Activated T-helper 1 cell treated with anti-CD3 and anti-CD28 coated beads, Interleukin-12 subunit alpha, Interleukin-12 subunit beta, Interleukin-2, Interleukin-4 antibody, amounts not matched to agents 30 ng/mL and 10 ng/mL and 1 ng/mL, durations not matched to agents 14 hours and 24 hours and 36 hours (primary cell): ENCODE measurements at places on chromosomes 1 and 21. TPM values are rescaled to one million over a fixed set of nuclear protein-coding genes. Genes with fewer than 3 reads are reported as not detected.

The KCNK1 gene
- total RNA-seq, result 1.8 and 2.1 TPM in 2 replicates

The WNT4 gene
- not detected in 2 replicates for total RNA-seq

The FCRL4 gene
- total RNA-seq, result not detected in 2 replicates

The GPR61 gene
- total RNA-seq, result not detected in 2 replicates

The RHOU gene
- total RNA-seq, result 0.49 and 0.69 TPM in 2 replicates

GRCh38 chr1:173193639-173194038, 13.5 kb downstream of the TNFSF4 start:
- DNase-seq, result no peak

- DNase-seq, result no peak
Observed at GRCh38 chr1:13763222-13763621, 63.2 kb downstream of the PRDM2 start.

GRCh38 chr1:187053876-187054275, 225.1 kb downstream of the PLA2G4A start:
- no peak for DNase-seq

DNA sequence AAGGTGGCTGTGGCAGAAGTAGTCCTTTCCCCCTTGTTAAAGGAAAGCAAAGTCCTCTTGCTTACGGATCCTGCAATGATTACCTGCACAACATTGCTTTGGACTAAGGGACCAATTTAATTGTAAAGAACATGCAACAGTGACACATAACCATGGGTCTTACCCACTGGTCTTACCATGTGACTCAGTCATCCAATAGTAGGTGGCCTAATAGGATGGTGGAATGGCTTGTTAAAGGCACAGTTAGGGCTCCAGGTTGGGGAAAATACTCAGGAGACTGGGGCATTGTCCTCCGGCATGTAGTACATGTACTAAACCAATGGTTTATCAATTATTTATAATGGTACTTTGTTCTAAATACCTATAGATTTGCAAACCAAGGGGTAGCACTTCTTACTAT, 2.1 kb upstream of the YIPF1 start:
- DNase-seq, result no peak

The FABP3 gene
- total RNA-seq, result not detected in 2 replicates

The AK5 gene
- total RNA-seq, result 0.39 TPM in 1 of 2 replicates, not detected in the other

- no peak for DNase-seq
Observed at GRCh38 chr1:229058111-229058561, 212.8 kb upstream of the RAB4A start.

The IGSF8 gene
- 25.5 and 26.3 TPM in 2 replicates for total RNA-seq

GRCh38 chr1:222730866-222731265, 6.1 kb upstream of the FAM177B start:
- no peak for DNase-seq

DNA sequence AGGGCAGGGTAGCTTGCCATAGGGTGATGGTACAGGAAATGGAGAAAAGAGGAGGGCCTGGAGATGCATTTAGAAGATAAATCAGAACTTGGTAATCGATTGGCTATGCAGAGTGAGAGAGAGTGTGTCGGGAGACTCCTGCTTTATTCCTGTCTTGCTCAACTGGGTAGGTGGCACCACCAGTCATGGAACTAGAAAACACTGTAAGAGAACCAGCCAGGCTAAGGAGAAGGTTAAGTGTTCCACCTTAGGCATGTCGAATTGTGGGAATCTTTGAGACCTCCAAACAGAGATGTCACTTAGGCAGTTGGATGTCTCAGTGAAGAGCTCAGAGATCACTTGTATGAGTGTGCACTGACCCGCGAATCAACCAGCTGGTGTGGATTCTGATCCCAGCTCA, 28.7 kb upstream of the RD3 start:
- DNase-seq, result no peak

DNA sequence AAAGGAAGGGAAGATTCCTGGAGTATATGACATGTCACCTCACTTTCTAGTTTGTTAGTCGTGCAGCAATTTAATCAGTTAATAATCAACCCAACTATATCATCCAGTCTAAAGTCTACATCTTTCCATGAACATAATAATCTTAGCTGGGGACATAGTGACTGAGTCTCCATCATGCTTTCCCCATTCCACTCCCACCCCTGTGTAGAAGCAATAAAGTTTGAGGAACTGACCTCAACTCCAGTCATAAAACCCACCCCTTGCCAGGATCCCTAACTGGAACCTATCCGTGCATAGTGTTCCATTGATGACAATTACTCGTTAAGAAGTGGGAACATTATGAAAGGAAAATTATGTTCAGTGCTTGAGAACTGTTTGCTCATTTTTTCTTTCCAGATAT, 48.9 kb upstream of the MROH9 start:
- DNase-seq, result no peak

DNA sequence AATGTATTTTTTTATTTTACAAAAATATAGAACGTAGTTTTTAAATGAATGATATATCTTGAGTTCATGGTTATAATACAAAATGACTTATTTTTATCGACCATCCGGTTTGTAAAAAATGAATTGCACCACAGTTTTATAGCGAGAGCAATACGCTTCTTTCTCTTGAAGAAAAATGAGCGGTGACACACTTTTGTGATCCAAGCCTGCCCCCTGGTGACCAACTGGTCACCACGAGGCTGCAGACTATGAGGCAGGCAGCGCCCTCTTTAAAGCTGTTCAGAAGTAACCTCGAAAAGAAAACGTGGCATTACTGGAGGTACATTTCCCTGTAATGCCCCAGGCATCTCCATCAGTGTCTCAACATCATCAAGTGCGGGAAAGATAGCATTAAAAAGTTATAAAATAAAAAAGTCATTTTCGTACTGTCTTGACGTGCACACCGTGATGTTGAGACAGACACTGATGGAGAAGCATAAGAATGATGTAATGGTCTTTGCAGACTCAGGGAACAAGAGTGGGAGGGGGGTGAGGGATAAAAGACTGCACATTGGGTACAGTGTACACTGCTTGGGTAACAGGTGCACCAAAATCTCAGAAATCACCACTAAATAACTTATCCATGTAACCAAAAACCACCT, 734.2 kb upstream of the ADAMTS5 start:
- DNase-seq, result peak; percentile 25

- no peak for DNase-seq
Observed at GRCh38 chr1:35650416-35650815, 9.1 kb upstream of the PSMB2 start.

The CD1B gene
- total RNA-seq, result not detected in 2 replicates

- no peak for DNase-seq
Observed at GRCh38 chr1:194353121-194353520, 1166.7 kb upstream of the B3GALT2 start.

The S100B gene
- total RNA-seq, result not detected in 2 replicates

The PEF1 gene
- total RNA-seq, result 57.6 and 66.1 TPM in 2 replicates

The CYP4X1 gene
- total RNA-seq, result not detected in 2 replicates

The GPR153 gene
- total RNA-seq, result 1.4 and 1.6 TPM in 2 replicates

DNA sequence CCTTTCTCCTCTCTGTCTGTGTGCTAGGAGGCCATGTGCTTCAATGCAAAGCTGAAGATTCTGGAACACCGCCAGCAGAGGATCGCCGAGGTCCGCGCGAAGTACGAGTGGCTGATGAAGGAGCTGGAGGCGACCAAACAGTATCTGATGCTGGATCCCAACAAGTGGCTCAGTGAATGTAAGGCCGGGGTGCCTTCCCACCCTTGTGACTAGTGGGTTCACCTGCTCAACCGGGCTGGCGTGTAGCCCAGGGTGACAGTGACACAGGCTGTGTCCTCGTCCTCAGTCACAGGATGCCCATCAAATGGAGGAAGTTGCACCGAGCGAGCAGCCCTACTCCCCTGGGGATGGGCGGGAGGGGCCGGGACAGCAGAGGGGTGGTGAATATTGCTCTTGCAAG, 544.1 kb downstream of the KIF26B start:
- no peak for DNase-seq

GRCh38 chr1:176533020-176533419, 70.0 kb downstream of the PAPPA2 start:
- DNase-seq, result no peak

- no peak for DNase-seq
Observed at GRCh38 chr1:38287036-38287435, 240.4 kb upstream of the POU3F1 start.

GRCh38 chr1:52554267-52554640, 1.4 kb upstream of the TUT4 start:
- DNase-seq, result no peak

GRCh38 chr1:235917267-235917811, 50.6 kb upstream of the LYST start:
- peak; percentile 29 for DNase-seq

The CFH gene
- total RNA-seq, result 0.42 and 0.54 TPM in 2 replicates

GRCh38 chr1:220391491-220391890, 119.2 kb upstream of the RAB3GAP2 start:
- no peak for DNase-seq

DNA sequence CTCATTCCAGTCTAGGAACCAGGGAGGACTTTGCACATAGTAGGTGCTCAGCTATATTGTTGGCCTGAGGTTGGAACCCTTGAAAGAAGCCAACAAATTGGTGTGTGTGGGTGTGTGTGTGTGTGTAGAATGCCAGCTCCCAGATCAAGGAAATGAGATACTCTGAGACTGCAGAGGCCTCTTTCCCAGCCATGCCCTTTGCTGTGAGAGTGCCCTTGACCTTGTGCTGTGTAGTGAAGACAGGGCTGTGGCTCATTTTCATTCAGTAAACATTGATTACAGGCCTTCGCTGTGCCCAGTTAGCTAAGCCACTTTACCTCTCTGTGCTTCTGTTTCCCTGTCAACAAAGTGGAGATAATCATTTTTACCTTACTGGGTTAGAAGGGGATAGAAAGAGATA, 3.2 kb downstream of the CYP4B1 start:
- DNase-seq, result no peak

The KCNN3 gene
- 0.34 and 0.36 TPM in 2 replicates for total RNA-seq

- no peak for DNase-seq
Observed at GRCh38 chr1:228838717-228839500, 103.6 kb downstream of the RHOU start.

GRCh38 chr1:55076356-55076755, 37.0 kb downstream of the PCSK9 start:
- no peak for DNase-seq

The AGMAT gene
- total RNA-seq, result 34.4 and 34.5 TPM in 2 replicates

GRCh38 chr1:101365186-101365585, 128.4 kb downstream of the S1PR1 start:
- DNase-seq, result no peak

GRCh38 chr1:1782399-1783221, 4.3 kb upstream of the NADK start:
- no peak for DNase-seq

GRCh38 chr1:205255941-205256780, 28.4 kb downstream of the TMCC2 start:
- DNase-seq, result peak; percentile 74

The CD53 gene
- total RNA-seq, result 201 and 204 TPM in 2 replicates

The LMOD1 gene
- total RNA-seq, result not detected in 2 replicates

DNA sequence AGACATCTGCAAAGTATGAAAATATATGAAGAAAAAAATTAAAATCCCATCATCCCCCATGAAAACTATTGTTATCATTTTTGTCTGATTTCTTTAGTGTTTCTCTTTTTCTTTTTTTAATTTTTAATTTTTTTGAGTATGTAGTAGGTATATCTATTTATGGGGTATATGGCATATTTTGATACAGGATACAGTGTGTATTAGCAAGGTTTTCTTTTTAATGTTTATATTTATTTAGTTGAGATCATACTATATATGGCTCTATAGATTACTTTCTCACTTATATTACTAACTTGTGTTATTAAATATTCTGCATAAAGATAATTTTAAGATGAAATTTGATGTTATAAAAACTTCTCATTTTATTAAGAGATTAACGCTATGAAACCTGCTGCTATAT, 11.4 kb downstream of the LGALS8 start:
- no peak for DNase-seq

- peak; percentile 24 for DNase-seq
Observed at GRCh38 chr1:220879076-220879508, at the start of gene HLX. Gene HLX, plus strand, starts transcription at chr1:220879443. Its CDS starts 415 bp downstream, at chr1:220879858.

DNA sequence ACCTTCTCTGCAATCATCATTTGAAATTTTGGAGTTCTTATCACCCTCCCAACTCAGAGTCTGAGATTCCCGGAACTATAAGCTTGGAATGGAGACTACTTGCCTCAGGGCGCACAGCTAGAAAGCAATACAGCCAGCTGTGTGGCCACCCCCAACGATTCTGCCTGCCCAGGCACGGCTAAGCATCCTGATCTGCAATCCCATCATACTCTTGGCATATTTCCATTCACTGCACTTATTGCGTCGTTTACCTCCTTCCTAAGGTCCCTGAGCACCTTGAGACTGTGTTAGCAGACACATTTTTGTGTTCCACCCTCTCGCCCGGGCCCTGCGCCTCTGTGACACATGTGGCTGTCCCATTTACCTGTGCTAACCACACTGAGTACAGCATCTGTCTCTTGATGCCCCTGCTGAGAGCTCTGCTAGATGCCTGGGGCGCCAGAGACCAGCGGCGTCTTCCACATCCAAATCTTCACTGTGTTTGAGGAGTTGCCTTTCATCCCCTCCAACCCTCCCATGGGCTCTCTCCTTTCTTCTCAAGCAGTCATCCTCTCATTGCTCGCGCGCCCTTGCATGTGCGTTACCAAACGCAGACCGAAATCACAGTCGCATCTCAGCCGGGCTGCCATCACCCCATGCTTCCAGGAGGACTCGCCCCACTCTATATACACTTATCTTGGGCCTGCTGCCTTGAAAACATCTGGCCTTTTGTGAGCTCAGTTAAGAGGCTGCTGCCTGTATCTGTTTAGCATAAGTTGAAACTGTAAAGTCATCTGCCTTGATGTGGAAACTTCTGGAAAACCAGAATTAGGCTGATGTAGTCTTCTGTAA, 3.5 kb upstream of the CLDN19 start:
- DNase-seq, result no peak

GRCh38 chr1:15724949-15725880, 10.8 kb upstream of the SLC25A34 start:
- DNase-seq, result no peak

The TCEA3 gene
- total RNA-seq, result 2.0 and 2.6 TPM in 2 replicates

- DNase-seq, result no peak
Observed at GRCh38 chr1:226320930-226321329, 12.0 kb upstream of the LIN9 start.

The NBPF10 gene
- total RNA-seq, result 3.6 and 3.7 TPM in 2 replicates

DNA sequence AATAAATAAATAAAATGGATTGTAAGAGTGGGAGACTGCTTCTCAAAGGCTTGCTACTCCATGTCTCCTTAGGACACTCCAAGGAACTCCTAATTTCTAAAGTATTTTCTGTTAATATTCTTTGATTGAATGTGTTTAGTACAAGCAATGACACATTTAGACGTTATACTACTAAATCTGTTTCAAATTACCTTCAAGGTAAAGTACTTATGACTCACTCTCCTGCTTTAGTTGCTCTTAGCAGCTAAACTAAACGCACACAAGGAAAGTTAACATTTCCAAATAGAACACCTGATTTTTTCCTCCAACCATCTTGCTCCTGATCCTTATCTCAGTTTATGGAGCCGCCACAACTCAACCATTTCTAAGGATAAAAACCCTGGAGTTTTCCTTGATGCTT, 969.8 kb upstream of the ADGRL4 start:
- DNase-seq, result no peak
